ENCODE measurements at places on chromosomes 7 and 10.

DNA sequence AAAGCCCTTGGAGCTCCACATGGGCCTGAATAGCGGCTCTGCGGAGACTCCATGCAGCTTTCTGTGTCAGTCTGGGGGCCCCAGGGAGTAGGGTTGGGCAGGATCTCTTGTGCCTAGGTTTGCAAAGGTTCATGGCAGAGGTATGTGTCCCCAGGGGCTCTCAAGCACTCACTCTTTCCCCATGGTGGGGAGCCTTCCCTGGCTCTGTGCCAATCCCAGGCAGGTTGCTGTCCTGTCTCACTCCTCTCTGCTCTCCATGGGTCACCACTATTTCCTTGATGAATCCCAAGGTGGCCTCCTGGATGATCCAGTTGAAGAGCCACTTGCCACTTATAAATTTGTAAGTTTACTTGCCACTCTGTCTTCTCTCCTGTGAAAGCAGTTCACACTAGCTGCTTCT lies 238.4 kb downstream of the CCDC7 start:
- DNase-seq: no peak

DNA sequence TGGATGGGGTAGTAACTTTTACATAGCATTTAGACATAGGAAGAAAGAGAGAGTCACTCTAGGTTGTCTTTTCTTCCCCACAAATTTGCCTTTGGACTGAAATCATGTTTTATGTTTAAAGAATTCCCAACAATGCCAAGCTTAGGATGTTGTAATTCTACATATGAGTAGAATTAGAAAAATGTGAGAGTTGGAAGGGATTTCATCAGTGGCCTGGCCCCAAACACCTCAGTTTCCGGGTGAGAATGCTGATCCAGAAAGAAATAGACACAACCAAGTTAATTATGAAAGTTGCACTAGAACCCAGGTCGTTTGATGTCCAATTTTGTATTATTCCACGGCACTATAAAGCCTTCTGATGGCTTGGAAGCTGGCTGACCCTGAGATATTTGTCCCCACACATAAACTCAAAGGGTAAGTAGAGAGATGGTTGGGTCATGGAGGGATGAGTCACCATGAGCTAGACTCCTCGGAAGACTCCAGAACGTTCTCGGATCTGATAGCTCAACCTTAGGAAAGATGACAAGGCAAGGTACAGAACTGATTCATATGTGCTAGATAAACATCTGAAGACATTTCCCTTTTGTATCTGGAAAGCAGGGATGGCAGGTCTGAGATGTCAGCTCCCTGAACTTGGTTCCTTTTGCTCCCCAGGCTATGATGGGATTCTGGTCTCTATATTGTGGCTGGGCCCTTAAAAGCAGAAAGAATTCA lies 48.8 kb upstream of the SLC35B4 start:
- no peak for DNase-seq

GRCh38 chr10:110825508-110825907 lies 46.2 kb upstream of the PDCD4 start:
- no peak for DNase-seq

DNA sequence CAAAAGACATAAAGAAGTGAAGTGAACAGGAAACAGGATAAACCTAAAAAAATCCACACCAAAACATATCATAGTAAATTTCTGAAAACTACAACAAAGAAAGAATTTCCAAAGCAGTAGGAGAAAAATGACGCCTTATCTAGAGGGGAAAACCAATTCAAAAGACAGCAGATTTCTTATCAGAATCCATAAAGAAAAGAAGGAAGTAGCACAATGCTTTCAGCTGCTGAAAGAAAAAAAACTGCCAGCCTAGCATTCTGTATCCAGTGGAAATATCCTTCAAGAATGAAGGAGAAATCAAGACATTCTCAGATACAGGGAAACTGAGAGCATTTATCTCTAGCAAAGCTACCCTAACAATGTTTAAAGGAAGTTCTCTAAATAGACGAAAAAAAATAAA lies 37.8 kb downstream of the PDLIM1 start:
- DNase-seq: no peak

- DNase-seq: no peak
These were observed 25.1 kb downstream of the CDK14 start for GRCh38 chr7:90621125-90621746.

DNA sequence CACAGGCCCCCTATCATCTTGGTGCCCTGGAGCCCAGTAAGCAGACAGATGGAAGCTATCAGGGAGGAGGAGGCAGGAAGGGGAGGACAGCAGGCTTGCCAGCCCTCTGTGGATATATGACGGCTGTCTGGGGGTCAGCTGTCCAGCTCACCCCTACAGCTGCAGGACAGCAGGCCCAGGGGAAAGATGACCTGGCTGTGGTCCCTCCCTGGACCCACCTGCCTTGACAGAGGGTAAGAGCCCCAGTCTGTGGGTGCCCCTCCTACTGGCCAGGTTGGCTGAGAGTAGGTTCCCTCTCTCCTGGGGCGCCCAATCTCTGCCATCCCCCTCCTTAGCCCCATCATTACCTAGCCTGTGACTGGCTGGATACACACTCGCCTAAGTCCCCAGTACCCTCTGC lies 62.5 kb downstream of the C10orf143 start:
- no peak for DNase-seq

GRCh38 chr10:11249152-11249807 lies 231.6 kb downstream of the CELF2 start:
- DNase-seq: no peak
